ENCODE measurements at places on chromosomes 2 and 18.
A peak's percentile ranks its signal among the peaks of the same experiment; 100 is the strongest.

DNA sequence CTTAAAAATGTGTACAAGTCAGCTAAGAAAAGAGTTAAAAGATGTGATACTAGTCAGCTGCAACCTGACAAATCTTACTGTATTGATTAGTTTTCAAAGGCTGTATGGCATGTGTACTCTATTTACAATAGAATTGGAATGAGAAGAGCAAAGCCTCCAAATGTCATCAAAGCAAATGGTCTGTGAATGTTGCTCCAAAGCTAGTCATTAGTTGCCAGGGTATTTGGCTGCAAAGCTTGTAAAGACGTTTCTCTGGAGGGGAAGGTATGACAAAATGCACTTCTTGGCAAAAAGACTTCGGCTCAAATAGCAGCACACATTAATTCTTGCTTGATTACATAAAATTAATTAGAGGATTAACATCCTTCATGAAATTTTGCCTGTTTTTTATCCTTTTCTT lies 59.3 kb downstream of the ETAA1 start:
- DNase-seq, result no peak

- DNase-seq, result no peak
These were observed 1.0 kb upstream of the PRKD3 start for GRCh38 chr2:37325625-37326071.

- peak; percentile 13 for DNase-seq
These were observed 484.7 kb upstream of the NRP2 start for GRCh38 chr2:205197468-205198139.

- DNase-seq, result no peak
These were observed 146.5 kb downstream of the GLI2 start for GRCh38 chr2:120881981-120882788.

DNA sequence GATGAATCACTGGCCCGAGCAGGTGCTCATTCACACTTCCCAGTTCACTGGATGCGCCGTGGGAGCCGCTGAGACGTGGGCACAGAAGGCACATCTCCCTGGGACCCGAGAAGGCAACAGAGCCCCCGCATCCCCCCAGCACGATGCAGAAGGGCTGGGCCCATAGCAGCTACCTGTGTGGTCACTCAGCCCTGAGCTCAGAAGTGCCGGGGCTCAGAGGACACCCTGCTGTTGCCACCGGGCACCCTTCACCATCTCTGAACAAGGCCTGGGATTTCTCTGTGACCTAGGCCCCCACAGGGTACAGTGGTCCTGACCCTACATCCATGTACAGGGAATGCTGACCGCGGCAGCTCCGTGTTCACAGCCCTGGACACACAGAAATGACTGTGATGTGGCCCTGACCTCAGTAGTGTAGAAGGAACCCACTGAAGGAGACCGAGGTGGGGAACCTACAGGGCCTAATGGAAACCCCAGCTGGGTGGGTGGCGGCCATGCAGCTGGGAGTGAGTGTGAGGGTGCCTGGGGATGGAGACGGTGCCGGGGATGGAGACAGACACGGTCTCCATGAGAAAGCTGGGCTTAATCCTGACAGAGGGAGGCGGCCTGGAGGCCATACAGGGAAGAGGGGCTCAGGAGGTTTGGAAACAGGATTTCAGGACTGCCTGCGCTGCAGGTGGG lies 111.9 kb upstream of the OTOS start:
- no peak for DNase-seq

GRCh38 chr2:46258937-46259776 lies 38.0 kb upstream of the EPAS1 start:
- no peak for DNase-seq

GRCh38 chr2:1582891-1583341 lies 161.4 kb downstream of the PXDN start:
- no peak for DNase-seq

DNA sequence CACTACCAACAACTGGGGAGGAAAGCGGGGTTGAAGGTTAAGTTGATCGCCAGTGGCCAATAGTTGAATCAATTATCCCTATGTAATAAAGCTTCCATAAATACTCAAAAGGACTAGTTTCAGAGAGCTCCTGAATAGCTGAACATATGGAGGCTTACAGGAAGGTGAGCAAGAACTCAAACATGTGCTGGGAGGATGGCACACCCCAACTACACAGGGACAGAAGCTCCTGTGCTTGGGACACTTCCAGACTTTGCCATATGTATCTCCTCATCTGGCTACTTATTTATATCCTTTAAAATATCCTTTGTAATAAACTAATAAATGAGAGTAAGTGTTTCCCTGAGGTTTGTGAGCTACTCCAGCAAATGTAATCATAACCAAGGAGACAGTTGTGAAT lies 115.7 kb downstream of the HNMT start:
- no peak for DNase-seq

GRCh38 chr2:179796213-179797007 lies 65.0 kb downstream of the ZNF385B start:
- no peak for DNase-seq
